ENCODE measurements at places on chromosomes 3 and 15.

- no peak for DNase-seq
These were observed 41.3 kb upstream of the LYZL4 start for GRCh38 chr3:42451546-42452230.

GRCh38 chr15:78752492-78753358 is 58.5 kb downstream of the ADAMTS7 start:
- DNase-seq: no peak

GRCh38 chr3:161558236-161558635 is 61.6 kb downstream of the OTOL1 start:
- DNase-seq: no peak

DNA sequence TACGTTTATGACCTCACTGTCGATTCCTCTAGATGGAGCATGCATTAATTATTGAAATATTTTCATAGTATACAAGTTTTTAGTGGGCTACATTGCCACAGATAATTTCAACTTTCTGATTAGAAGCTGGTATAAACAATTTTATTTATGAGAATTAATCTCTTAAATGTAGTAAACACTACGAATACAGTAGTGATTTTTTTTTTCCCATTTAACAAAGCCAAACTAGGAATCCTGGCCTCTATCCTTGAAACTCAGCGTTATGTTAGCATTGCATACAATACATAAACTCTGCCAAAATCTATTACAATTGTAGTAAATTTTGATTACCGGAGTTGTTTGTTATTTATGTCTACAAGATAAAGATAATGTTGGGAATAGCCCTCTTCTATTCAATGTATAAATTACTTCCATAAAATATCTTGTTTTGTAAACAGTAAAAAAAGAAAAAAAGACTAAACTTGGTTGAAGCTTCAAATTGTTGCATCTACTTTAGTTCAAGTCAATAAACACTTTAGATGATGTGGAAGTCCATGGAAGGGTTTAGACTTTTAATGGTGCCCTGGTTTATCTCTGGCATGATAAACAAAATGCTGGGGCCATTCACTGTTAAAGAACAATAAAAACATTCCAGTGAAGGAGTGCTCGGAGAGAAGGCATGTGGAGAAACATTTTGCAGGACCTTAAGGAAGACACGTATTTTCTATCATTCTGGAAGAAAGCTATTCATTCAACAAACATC is 77.3 kb upstream of the NR2F2 start:
- no peak for DNase-seq

DNA sequence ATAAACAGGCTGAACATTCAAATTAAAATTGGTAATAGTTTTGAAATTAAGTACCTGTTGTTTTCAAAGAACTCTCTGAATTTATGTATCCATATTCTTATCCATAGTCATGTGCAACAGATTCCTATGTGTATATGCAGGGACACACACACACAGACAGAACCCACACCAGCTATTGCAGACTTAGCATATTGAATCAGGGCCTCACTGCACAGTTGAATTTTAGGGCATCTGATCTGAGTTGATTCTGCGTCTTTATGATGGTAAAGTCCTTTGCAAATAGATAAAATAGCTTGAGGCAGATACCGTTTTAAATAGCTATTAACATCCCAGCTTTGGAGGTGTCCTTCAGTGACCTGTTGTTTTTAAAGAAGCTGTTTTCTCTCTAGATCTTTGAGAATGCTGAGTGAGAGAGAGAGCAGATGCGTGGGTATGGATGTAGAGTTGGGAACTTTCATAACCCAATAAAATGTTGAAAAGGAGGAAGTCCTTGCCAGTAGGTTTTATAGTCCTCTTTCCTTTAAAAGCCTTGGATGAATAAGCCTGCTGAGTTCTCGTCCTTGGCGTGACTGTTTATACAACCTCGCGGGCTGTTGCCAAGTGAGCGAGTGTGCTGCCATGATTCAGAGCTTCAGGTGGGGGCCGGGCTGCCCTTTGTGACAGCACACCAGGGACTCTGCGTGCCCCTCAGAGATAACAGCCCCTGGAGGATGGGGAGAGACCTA is 18.3 kb downstream of the MYZAP start:
- no peak for DNase-seq
